EH (cell line): ENCODE measurements at places on chromosomes 3 and 15.

DNA sequence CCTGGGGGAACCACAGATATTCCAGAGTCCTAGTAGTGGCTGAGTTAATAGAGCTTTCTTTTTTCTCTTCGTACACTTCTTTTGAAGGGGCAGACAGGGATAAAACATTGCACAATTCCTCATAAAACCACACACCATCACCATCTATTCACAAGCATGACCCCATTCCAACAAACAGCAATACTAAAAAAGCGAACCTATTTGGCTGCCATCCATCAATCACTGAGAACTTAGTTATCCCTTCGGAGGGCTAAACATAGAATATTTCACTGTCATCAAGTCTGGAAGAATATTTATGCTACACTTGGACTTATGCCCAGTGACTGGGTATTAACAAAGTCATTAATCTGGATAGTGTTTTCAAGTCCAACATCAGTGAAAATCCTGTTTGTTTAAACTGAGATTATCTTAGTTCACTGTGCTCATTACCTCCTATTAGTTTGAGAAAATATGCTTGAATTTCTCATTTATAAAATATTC, 80.3 kb upstream of the PRTG start:
- peak; percentile 87 for DNase-seq

DNA sequence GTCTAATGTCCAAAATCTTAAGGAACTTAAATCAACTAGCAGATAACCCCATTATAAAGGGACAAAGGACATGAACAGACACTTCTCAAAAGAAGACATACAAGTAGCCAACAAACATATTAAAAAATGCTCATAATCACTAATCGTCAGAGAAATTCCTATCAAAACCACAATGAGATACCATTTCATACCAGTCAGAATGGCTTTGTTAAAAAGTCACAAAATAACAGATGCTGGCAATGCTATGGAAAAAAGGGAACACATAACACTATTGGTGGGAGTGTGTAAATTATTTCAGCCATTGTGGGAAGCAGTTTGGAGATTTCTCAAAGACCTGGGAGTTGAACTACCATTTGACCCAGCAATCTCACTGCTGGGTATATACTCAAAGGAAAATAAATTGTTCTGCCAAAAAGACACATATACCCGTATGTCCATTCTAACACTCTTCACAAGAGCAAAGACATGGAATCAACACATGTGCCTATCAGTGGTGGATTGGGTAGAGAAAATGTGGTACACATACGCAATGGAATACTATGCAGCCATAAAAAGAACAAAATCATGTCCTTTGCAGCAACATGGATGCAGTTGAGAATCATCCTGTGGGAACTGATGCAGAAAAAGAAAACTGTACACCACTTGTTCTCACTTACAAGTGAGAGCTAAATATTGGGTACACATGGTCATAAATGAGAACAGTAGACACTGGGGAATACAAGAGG, 78.5 kb downstream of the TCF12 start:
- DNase-seq = peak; percentile 62

- DNase-seq = peak; percentile 36
Measured at GRCh38 chr15:50993598-50993997, 85.1 kb downstream of the AP4E1 start.

DNA sequence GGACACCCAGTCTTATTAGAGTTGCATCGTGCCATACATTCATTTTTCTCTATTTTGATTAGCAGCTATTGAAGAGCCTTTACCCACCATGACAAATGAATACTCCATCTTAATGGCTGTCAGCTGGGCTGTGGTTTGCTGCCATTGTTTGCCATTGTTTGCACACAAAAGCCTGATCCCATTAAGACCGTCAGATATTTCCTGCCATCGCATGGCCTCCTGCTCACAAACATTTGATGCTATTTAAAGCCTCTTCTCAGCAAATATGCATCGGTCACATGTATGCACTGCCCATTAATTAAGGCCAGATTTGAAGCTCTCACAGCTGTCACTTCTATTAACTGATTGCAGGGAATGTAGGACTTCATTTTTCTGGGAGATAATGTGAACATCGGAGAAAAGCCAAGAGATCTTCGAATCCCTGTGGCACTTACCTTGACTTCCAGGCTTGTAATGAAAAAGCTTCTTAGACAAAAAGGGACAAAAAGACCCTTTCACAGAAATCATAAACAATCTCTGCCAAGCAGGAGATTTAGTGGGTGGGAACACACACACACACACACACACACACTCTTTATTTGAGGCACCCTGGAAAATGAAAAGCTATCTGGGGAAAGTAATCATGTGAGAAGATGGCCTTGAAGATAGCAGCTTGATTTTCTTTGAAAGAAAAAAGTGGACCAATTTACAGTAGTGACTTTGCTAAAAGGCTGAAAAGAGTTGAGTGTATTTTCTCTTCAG, 175.4 kb upstream of the NR2E3 start:
- DNase-seq = peak; percentile 87

GRCh38 chr3:115384381-115384780, 237.3 kb upstream of the ZBTB20 start:
- no peak for DNase-seq

GRCh38 chr3:108552267-108553159, 36.7 kb downstream of the CIP2A start:
- peak; percentile 57 for DNase-seq

DNA sequence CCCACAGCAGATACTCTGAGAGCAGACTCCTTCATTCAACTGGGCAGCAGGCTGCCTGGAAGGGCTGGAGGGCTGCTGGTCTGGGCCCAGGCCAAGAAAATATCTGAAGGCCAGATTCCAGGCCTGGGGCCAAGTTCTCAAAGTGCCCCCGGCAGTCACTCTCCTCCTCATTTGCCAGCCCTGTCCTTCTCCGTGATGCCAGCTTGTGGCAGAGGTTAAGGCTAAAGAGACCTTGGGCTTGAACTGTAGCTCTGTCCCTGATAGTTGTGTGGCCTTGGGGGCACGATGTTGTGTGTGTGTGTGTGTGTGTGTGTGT, 39.0 kb downstream of the FAM3D start:
- DNase-seq = peak; percentile 62

DNA sequence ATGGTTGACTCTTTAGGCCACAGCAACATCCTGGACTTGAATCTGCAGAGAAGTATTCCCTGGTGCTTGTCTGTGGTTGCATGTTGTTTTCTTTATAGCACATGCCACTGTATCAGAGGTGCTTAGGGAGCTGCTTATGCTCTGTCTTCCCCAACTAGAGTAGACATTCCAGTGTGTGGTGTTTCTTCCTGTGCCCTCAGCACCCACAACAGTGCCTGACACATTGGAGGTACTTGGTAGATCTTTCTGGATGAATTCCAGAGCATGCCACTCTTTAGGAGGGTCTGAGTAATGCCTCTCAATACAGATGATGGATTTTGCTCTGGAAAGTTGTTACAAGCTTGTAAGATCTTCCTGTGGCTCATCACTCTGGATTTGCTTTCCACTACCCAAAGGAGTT, 117.6 kb downstream of the CHDH start:
- no peak for DNase-seq

GRCh38 chr3:157045238-157045850, 114.6 kb downstream of the CCNL1 start:
- DNase-seq = no peak

- DNase-seq = peak; percentile 17
Measured at GRCh38 chr15:66186049-66186825, 67.3 kb downstream of the MEGF11 start.

DNA sequence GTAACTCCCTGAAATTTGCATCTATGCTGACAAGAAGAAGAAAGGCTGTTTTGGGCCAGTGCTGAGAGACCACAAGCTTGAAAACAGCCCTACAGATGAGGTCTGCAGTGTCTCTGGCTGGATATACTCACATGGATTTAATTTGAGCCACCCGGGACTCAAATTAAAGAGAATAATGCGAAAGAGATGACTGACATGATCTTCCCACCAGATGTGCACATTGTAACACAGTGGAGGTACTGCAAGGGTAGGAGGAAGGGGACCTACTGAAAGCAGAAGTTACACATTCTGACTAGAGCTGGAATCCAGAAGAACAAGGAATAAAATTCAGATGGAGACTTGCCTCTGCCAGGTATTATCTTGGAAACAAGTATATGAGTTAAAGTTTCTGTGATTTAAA, 728.3 kb upstream of the SGO1 start:
- no peak for DNase-seq
